ENCODE measurements at places on chromosomes 16 and 17. TPM values are rescaled to one million over a fixed set of nuclear protein-coding genes. Genes with fewer than 3 reads are reported as not detected.

- H3K27me3 ChIP-seq, result no peaks in the 10 kb centered on the region
- peaks cover 5% of the 10 kb centered on the region for H3K4me1 ChIP-seq
- no peak overlapping the region for H3K27ac ChIP-seq
- no peaks in the 10 kb centered on the region for H3K36me3 ChIP-seq
- DNase-seq, result no peak
- H3K4me3 ChIP-seq, result no peak overlapping the region
These were observed 95.8 kb downstream of the IRF8 start for GRCh38 chr16:85994492-85995490.

DNA sequence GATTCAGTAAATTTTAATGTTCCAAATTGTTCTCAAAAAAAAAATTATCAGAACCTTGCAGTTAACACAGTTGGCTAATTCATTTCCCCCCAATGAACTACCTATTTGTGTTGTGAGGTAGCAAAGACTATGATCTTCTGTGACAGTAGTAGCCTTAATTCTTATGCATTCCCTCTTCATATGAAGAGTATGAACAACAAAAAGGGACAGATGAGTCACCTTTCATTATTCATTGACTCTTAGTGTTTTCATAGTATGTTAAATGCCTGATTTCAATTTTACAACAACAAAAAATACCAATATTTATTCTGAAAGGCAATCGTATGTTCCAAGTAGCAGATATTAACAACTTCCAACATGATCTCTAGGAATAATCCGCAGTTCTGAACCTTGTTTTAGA lies 3.6 kb upstream of the SLFN11 start:
- no peaks in the 10 kb centered on the region for H3K4me1 ChIP-seq
- no peak overlapping the region for H3K27ac ChIP-seq
- no peak overlapping the region for H3K4me3 ChIP-seq
- no peaks in the 10 kb centered on the region for H3K27me3 ChIP-seq

- no peaks in the 10 kb centered on the region for H3K36me3 ChIP-seq
- no peak for DNase-seq
- H3K27me3 ChIP-seq, result no peaks in the 10 kb centered on the region
- H3K4me1 ChIP-seq, result peaks cover 54% of the 10 kb centered on the region
- no peak overlapping the region for H3K4me3 ChIP-seq
- H3K27ac ChIP-seq, result no peak overlapping the region
These were observed 13.6 kb downstream of the HSD11B2 start for GRCh38 chr16:67444259-67445125.

- H3K36me3 ChIP-seq, result no peaks in the 10 kb centered on the region
- H3K27ac ChIP-seq, result no peak overlapping the region
- no peaks in the 10 kb centered on the region for H3K27me3 ChIP-seq
- DNase-seq, result no peak
These were observed 19.9 kb downstream of the C17orf100 start for GRCh38 chr17:6671431-6671830.

DNA sequence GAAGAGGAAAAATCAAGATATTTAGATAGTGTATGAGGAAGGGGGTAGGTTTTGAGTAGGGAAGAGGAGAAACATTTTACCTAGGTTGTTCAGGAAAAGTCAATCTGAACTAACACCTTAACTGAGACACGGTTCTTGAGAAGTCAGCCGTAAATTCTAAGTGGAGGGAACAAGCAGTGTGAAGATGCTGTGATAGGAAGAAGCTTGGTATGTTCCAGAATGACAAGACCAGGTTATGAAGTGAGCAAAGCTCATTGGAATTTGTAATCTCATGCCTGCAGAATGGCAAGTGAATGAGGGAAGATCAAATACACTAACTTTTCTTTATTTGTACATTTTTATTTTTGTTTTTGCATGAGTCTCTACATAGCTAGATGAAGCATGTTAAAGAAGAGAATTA lies 307.6 kb downstream of the ZFHX3 start:
- H3K36me3 ChIP-seq, result no peaks in the 10 kb centered on the region
- no peak for DNase-seq
- H3K4me1 ChIP-seq, result no peaks in the 10 kb centered on the region
- no peak overlapping the region for H3K4me3 ChIP-seq

GRCh38 chr16:16817196-16817595 lies 438.3 kb downstream of the NPIPA7 start:
- no peak overlapping the region for H3K27ac ChIP-seq
- H3K36me3 ChIP-seq, result no peaks in the 10 kb centered on the region
- no peak overlapping the region for H3K4me3 ChIP-seq
- DNase-seq, result no peak

DNA sequence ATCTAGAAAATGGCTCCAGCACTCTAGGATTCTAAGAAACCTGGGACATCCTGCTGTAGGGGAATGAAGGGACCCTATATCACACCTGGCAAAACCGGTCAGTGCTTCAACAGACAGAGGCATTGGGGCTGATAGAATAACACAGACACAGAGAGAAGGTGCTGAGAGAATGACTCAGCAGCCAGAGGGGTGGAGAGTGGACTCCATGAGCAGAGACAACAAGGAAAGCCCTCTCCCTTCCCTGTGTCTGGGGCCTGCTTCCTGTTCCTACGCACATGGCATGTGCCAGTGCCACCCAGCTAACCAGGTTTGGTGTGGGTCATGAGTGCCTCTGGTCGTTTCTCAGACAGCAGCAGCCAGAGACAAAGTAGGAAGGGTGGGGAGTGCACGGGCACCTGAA lies 140.3 kb downstream of the CCT6B start:
- no peak overlapping the region for H3K4me3 ChIP-seq
- DNase-seq, result no peak
- no peaks in the 10 kb centered on the region for H3K36me3 ChIP-seq
- H3K27me3 ChIP-seq, result no peaks in the 10 kb centered on the region
- H3K4me1 ChIP-seq, result no peaks in the 10 kb centered on the region

DNA sequence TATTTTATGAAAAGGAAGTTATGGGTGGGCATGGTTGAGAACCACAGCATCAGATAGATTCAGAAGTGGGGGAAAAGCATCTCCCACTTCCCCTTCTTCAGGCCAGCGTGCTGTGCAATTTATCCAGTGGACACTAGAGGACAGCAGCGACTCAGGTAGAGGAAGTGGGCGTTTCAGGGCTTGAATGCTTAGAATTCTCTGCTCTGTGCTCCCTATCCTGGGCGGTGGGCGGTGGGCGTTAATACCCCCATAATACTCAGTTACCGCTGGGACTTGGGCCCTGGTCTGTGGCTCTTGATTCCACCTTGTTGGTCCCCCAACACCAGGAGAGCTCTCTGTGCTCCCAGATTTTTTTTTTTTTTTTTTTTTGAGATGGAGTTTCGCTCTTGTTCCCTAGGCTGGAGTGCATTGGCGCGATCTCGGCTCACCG lies 3.7 kb upstream of the LYZL6 start:
- no peak overlapping the region for H3K27ac ChIP-seq
- peaks cover 7% of the 10 kb centered on the region for H3K4me1 ChIP-seq
- no peaks in the 10 kb centered on the region for H3K27me3 ChIP-seq
- no peaks in the 10 kb centered on the region for H3K36me3 ChIP-seq
- DNase-seq, result peak; percentile 60
- H3K4me3 ChIP-seq, result no peak overlapping the region

- H3K4me1 ChIP-seq, result peaks cover 54% of the 10 kb centered on the region
- H3K4me3 ChIP-seq, result peak overlapping the region; percentile 43
- no peaks in the 10 kb centered on the region for H3K36me3 ChIP-seq
- no peak for DNase-seq
- no peaks in the 10 kb centered on the region for H3K27me3 ChIP-seq
These were observed 43.6 kb downstream of the TBC1D16 start for GRCh38 chr17:79991924-79992648.

GRCh38 chr16:3252967-3253366 lies 3.5 kb downstream of the MEFV start:
- no peak overlapping the region for H3K27ac ChIP-seq
- H3K4me3 ChIP-seq, result no peak overlapping the region
- no peaks in the 10 kb centered on the region for H3K4me1 ChIP-seq
- H3K36me3 ChIP-seq, result no peaks in the 10 kb centered on the region

- DNase-seq, result peak; percentile 87
- peak overlapping the region; percentile 61 for H3K27ac ChIP-seq
- peaks cover 17% of the 10 kb centered on the region for H3K4me1 ChIP-seq
- H3K36me3 ChIP-seq, result no peaks in the 10 kb centered on the region
These were observed 18.3 kb upstream of the GNA13 start for GRCh38 chr17:65074778-65075250.

GRCh38 chr17:72244494-72244893 lies 123.7 kb downstream of the SOX9 start:
- no peaks in the 10 kb centered on the region for H3K36me3 ChIP-seq
- no peak for DNase-seq
- H3K4me1 ChIP-seq, result no peaks in the 10 kb centered on the region
- H3K4me3 ChIP-seq, result no peak overlapping the region
- H3K27me3 ChIP-seq, result no peaks in the 10 kb centered on the region
- no peak overlapping the region for H3K27ac ChIP-seq

GRCh38 chr17:50265212-50265611 lies 9.1 kb upstream of the TMEM92 start:
- peaks cover 42% of the 10 kb centered on the region for H3K4me1 ChIP-seq
- H3K4me3 ChIP-seq, result no peak overlapping the region
- DNase-seq, result no peak
- no peaks in the 10 kb centered on the region for H3K27me3 ChIP-seq
- H3K36me3 ChIP-seq, result no peaks in the 10 kb centered on the region

DNA sequence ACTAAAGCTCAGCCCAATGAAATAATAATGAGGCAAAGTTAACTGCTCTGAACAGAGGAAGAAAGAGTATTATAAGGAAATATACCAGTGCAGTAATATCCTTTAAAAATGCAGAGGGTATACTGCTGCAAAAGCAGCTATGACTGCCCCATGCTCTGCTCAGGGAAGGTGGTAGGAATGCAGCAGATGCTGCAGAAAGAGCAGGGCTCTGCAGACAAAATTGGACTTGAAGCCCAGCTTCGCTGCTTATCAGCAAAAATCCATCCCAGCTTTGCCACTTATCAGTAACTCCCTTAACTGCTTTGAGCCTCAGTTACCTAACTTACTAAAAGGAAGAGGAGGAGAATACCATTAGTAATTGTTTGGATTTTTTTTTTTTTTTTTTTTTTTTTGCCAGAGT lies 533.8 kb upstream of the CDH5 start:
- H3K27ac ChIP-seq, result no peak overlapping the region
- no peak overlapping the region for H3K4me3 ChIP-seq
- no peaks in the 10 kb centered on the region for H3K4me1 ChIP-seq
- no peaks in the 10 kb centered on the region for H3K27me3 ChIP-seq

- no peak overlapping the region for H3K27ac ChIP-seq
- H3K27me3 ChIP-seq, result no peaks in the 10 kb centered on the region
- DNase-seq, result no peak
- no peak overlapping the region for H3K4me3 ChIP-seq
- H3K36me3 ChIP-seq, result no peaks in the 10 kb centered on the region
These were observed 286.5 kb downstream of the HS3ST4 start for GRCh38 chr16:25978218-25978617.

DNA sequence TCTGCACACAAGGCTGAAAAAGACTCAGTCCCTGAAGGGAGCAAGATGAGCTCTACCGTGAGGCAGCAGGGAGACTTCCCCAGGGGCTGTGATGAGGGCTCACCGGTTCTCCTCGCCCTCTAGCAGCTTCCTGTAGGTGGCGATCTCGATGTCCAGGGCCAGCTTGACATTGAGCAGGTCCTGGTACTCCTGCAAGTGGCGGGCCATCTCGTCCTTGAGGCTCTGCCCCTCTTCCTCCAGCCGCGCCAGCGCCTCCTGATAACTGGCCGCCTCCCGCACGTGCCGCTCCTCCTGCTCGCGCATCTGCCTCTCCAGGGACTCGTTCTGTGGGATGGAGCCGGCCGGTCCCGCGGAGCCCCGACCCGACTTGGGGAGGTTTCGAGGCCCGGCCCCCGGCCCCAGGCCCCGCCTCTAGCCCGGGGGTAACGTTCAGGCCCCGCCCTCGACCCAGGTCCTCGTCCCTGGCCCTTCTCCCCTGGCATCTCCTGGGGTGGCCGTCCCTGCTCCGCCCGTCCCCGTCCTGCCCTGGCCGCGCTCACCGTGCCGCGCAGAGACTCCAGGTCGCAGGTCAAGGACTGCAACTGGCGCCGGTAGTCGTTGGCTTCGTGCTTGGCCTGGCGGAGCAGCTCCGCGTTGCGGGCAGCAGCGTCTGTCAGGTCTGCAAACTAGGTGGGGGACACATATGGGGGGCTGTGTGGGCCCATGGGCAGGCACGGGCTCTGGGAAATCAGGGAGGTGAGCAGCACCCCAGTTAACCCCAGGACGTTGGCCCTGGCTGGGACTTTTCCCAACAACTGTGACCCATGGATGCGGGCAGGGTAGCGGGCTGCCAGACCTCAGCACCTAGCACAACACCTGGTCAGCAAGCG lies 3.9 kb downstream of the GFAP start:
- H3K4me3 ChIP-seq, result peak overlapping the region; percentile 26
- peak; percentile 84 for DNase-seq
- peaks cover 9% of the 10 kb centered on the region for H3K4me1 ChIP-seq
- no peaks in the 10 kb centered on the region for H3K27me3 ChIP-seq

DNA sequence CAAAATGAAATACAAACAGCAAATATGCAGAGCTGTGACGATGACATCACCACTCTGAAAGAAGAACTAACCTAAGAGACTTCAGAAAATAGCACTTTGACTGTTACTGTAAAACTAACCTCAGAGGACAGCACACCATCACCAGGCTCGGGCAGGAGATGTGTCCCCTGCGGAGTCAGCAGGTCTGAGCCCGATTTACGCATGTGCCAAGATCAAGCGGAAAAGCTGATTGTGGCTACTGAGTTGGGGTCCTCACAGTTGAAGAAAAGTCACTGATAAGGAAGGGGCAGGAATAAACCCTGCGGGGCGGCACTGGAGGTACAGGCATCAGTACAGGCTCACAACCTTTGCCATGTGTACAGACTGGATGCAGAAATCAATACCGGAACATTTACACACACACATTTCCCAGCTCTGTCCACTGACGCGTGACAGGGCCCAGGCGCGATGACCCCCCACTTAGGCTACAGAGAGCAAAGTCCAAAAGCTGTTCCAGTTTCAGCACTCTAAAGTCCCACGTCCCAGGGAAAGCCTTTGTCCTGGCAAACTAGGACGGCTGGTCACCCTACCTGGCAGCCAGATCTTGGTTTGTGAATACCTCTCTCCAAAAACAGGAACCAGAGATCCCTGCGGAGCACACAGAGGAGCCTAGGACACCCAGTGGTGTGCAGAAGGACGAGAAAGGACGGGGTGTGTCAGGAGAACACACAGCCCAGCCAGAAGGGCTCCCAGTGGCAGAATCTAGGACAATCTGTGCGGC lies 21.5 kb downstream of the TRAP1 start:
- H3K27ac ChIP-seq, result no peak overlapping the region
- no peak overlapping the region for H3K4me3 ChIP-seq
- H3K4me1 ChIP-seq, result no peaks in the 10 kb centered on the region
- no peaks in the 10 kb centered on the region for H3K36me3 ChIP-seq

GRCh38 chr16:7456211-7456610 lies 123.6 kb downstream of the RBFOX1 start:
- H3K27ac ChIP-seq, result no peak overlapping the region
- H3K27me3 ChIP-seq, result no peaks in the 10 kb centered on the region
- DNase-seq, result no peak

Gene PALB2
- polyA plus RNA-seq, result 14.4 TPM

Gene CA4
- 0.94 TPM for polyA plus RNA-seq

Gene ARL4D
- polyA plus RNA-seq, result 48.2 TPM

Gene TBC1D3L
- polyA plus RNA-seq, result 25.4 TPM

Gene ROGDI
- polyA plus RNA-seq, result 27.3 TPM

Gene SLFN14
- polyA plus RNA-seq, result 0.30 TPM

Gene OTOA
- 19.7 TPM for polyA plus RNA-seq

Gene BCAS3
- polyA plus RNA-seq, result 54.8 TPM

Gene SPATA22
- 368 TPM for polyA plus RNA-seq

Measured in testis (tissue), 5 donors.